ENCODE measurements at places on chromosomes 6 and 20.

- no peak for DNase-seq
Observed at GRCh38 chr20:2022163-2022562, 28.3 kb upstream of the PDYN start.

GRCh38 chr20:13220904-13221297 lies at the start of gene ISM1:
ISM1 (plus strand) TSS chr20:13221274; CDS start chr20:13221777, 503 bp downstream.
- DNase-seq = no peak

- DNase-seq = no peak
Observed at GRCh38 chr6:153074761-153075160, 56.3 kb downstream of the RGS17 start.

DNA sequence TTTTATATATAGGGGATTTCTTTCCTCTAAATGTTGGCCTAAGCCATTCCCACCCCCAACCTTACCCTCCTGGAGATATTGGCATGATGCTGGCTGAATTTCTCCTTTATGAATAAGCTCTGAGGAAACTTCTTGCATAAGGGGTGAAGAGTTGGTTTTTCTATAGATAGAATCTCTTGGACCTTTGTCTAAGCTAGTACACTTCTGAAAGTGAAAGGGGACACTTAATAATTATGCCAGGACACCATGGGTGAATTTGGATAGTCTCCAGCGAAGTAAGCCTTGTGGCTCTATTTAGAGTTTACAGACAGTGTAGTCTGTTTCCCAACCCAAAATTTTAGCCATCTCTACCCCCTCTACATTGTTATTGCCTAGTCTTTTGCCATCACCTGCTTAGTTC lies 27.1 kb upstream of the FABP7 start:
- DNase-seq = no peak

DNA sequence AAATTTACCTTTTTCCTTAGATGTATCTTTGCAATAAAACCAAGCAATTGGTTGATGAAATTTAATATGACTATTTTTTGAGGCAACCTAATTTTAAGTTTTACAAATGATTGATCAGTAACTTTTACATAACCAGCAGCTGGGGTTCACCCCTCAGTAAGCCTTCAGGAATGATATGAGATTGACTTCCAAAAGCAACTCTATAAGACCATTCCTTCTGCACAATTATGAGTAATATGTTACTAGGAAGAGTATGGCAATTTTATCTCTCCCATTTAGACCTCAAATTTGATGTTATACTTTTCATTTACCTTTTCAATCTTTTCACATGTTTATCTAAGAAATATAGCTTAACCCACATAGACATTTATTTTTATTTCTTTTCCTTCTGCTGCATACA lies 1546.3 kb downstream of the HACE1 start:
- DNase-seq = no peak

- DNase-seq = no peak
Observed at GRCh38 chr6:45619211-45619760, 241.6 kb upstream of the SUPT3H start.

- DNase-seq = no peak
Observed at GRCh38 chr6:139763468-139764210, 389.2 kb upstream of the CITED2 start.

DNA sequence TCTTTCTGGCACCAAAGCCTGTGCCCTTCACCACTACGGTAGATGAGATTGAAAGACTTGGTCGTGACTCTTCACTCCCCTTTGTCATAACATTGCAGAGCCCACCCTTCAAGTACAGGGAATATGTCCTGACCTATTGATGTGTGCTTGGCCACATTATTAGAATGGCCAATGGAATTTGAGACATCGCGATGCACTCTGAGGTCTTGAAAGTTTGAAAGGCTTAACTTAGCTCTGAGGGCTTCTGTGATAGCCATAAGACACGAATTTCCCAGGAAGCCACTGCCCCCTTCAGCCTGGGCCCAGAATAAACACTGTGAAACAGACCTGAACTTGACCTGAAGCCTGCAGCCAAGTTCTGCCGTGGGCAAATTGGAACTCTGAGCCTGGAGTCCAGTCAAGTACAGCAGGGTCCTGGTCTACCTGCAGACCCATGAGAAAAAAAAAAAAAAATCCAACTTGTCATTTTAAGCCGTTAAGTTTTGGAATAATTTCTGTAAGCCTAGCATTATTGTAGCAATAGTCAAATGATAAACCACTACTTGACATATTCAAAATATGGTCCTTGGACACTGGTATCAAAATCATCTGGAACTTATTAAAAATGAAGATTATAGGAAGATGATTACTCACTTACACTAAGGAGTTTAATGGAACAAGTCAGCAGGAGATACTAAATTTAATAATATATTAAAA lies 36.9 kb upstream of the TRAF3IP2 start:
- DNase-seq = no peak

DNA sequence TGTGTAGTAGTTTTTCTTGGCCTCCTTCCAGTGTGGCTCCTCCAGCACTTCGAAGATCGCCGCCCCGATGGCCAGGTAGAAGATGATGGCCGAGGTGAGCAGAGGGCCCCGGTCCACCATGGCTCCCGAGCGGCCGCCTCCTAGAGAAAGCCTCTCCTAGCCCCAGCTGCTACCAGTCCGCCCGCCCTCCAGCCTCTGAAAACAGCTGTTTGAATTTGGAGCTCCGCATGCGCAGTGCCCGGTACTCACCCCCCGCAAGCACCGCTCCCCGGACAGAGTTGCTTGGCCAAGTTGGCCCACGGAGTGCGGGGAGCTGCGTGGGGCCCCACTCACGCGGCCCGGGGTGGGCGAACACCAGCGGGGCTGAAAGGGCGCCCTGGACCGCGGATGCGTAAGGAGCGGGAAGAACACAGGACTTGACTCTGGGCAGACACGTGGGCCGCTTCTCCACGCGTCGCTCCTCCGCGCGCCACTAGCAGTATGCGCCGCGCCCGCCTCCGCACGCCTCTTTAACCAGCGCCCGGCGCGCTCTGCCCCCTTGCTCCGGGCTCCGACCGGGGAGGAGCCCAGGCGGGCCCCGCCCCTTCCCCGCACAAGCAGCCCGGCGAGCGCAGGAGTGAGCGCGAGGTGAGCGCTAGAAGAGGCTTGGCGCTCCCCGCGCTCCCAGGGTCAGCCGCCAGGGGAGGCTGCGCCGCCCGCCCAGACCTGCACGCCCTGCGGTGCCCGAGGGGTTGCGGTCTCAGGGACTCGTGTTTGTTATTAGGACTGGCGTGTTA lies at the start of gene KCNK5:
KCNK5 (minus strand) TSS at position 484 of the 776 bp plus-strand sequence; CDS start at position 120, 364 bp downstream.
- no peak for DNase-seq

DNA sequence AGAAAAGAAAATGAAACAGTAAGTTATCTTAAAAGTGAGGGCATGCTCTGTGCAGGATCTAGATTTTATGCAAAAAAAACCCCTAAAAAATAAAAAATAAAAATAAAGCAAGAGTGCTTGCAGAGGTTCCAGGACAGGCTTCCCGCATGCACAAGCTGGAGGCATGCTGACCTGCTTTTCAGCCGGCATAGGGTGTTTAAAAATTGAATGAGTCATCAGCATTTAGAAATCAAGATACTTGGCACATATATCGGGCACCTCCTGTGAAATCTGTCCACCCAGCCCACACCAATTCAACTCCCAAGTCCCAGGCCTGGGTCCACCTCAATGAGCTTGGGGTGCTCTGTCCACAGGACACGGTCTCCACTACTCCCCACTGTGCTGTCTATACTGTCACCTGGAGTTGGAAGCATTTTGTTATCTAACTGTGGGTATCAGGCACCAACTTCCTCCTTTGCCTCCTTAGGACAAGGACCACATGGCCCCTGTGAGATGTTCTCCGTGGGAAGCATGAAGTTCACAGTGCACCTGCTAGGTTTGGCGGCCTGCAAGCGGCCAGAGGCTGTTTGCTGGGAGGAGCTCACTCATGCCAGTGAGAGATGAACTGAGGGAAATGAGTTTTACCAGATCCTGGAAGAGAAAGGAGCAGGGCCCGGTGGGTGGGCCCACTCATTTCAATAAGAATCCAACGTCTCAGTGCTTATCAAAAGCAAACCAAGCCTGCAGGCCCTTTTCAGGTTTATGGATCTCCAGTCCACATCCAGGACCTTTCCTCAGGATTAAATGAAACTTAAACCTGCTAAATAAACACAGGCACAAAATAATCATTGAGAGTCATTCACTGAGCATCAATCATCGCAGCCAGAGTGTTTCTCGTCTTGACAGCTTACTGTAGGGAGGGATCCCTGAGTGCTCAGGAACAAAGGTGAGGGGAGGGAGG lies 121.1 kb downstream of the FOXA2 start:
- DNase-seq = no peak

DNA sequence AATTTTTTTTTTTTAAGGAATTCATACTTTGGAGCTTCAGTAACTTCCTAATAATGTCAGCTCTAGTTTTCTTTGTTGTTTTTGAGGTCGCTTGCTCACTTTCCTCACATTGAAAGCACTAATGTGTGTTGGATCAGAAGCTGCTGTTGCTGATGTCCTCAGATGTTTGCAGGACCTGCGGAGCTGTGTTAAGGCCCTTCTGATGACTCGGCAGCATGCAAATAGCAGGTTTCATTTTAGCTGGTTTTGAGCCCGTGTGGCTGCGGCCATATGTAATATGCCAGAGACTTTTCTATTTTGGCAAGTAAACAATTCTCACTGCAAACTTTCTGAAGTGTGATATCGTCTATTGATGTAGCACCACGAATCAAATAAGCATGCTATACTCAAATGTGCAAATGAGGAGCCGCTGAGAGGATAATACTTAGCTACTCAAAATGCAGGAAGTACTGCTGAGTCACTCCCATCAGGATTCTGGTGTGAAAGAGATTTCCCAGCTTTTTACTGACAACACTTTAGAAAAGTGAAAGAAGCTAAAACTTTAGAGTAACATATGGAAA lies 187.8 kb downstream of the SASH1 start:
- DNase-seq = no peak

GRCh38 chr6:163661272-163661671 lies 246.8 kb downstream of the QKI start:
- no peak for DNase-seq

GRCh38 chr6:79450984-79451383 lies 86.2 kb downstream of the LCA5 start:
- DNase-seq = no peak

GRCh38 chr20:7333841-7334240 lies 566.4 kb downstream of the BMP2 start:
- no peak for DNase-seq

DNA sequence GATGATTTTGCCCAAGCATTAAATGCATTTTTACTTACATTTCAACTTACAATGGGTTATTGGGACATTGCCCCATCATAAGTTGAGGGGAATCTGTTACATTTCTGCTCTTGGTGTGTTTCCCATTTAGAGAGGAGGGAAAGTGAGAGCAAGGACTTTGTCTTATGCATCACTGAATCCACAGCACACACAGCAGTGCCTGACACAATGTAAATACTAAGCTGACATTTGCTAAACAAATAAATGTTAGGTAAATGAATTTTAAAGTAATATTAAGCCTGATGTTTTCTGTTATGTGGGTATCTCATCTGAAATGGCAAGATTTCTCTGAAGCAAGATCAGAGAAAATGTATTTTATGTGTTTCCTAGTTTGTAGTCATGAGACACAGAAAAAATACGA lies 143.6 kb upstream of the STXBP5 start:
- no peak for DNase-seq

DNA sequence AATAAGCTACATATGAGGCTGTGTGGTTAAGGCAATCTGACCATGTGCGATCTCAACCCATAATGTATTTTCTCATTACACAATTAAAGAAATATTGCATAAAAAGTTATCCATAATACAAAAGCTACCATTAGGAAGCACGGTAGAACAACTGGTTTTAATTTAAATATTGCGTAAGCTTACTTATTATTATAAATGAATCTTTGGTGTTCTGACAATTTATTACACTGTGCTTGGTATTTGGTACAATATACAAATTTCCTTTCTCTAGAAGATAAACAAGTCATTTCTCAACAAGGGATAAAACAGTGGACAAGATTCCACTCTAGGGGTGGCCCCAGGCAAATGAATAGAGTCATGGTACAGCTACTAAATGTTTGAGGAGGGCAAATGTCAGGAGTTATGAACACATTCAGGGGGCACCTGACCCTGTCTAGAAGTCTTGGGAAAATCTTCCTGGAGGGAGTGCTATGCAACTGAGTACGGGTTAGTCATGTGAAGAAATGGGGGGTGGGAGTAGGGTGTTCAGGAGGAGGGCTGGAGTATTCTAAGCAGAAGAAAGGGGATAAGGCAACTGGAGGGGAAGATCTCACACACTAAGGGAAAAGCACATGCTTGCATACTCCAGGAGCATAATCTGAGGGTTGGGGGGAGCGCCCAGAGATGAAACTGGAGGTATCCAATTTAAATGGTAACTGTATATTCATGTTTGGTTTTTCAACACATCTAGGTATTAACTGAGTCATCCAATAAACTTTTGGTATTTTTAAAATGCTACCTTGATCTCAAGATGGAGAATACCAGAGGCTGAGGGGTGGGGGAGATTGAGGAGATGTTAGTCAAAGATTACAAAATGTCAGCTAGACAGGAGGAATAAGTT lies 296.9 kb upstream of the SGK1 start:
- DNase-seq = no peak

- no peak for DNase-seq
Observed at GRCh38 chr6:169082817-169083507, 170.7 kb downstream of the THBS2 start.

- no peak for DNase-seq
Observed at GRCh38 chr20:63857764-63858392, 3.4 kb upstream of the ABHD16B start.

GRCh38 chr6:166625356-166625755 lies 1.7 kb downstream of the RPS6KA2 start:
- DNase-seq = no peak

GRCh38 chr6:93786474-93787330 lies 367.3 kb upstream of the EPHA7 start:
- no peak for DNase-seq

GRCh38 chr6:11493974-11494373 lies 43.6 kb upstream of the TMEM170B start:
- DNase-seq = no peak
